Stimulated activated CD4-positive, alpha-beta T cell treated with anti-CD3 and anti-CD28 coated beads, Interleukin-12 subunit alpha, Interleukin-12 subunit beta, amount 100 ng/mL, for 24 hours (primary cell): ENCODE measurements at places on chromosomes 13 and 19.

- DNase-seq: no peak
Observed at GRCh38 chr13:90414691-90415596, 932.5 kb upstream of the MIR17HG start.

- no peak for DNase-seq
Observed at GRCh38 chr19:16274447-16274846, 50.2 kb upstream of the KLF2 start.

DNA sequence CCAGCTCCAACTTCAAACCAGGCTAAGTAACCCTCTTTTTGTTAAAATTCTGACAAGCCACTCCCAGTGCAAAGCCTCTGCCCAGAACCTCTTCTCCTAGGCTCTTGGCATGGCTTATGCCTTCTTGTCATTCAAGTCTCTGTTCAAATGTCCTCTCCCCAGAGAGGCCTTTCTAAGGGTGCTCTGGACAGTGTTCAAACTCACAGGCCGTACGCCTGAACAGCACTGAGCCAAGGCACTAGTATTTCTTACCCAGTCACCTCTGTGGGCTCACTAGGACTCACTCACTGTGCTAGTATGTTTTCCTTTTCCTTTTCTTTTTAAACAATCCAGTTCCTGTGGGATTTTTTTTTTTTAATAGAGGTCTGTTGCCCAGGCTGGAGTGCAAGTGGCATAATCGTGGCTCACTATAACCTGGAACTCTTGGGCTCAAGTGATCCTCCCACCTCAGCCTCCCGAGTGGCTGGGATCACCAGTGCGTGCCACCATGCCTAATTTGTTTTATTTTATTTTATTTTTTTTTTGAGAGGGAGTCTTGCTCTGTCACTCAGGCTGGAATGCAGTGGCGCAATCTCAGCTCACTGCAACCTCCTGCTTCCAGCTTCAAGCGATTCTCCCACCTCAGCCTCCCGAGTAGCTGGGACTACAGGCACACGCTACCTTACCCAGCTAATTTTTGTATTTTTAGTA lies 2.3 kb upstream of the ASF1B start:
- no peak for DNase-seq

- DNase-seq: no peak
Observed at GRCh38 chr19:51168564-51169282, 26.6 kb downstream of the SIGLEC7 start.

GRCh38 chr13:111093634-111094033 lies 21.5 kb upstream of the ARHGEF7 start:
- no peak for DNase-seq

DNA sequence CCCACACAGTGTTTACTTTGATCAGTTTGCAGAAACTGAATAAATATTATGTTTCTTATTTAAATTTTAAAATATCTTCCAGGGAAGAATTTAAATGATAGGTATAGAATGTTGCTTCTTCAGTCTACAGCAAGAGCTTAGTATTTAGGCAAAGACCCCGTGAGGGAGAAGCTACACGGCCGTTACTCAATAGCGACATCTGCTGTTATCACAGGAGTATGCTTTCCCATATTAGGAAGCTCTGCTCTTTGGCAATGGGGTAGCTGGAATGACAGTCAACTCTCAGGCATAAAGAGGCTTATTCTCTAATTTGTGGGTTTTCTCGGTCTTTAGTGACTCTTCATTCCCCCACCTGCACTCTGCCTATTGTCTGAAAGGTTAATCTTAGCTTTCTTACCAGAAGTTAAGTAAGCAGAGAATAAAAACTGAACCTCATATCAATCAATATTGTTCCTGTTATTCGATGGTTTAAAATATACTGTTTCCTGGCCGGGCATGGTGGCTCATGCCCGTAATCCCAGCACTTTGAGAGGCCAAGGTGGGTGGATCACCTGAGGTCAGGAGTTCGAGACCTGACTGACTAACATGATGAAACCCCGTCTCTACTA lies 13.2 kb upstream of the LHFPL6 start:
- DNase-seq: no peak

- no peak for DNase-seq
Observed at GRCh38 chr13:64075543-64076271, 2660.1 kb upstream of the PCDH20 start.

DNA sequence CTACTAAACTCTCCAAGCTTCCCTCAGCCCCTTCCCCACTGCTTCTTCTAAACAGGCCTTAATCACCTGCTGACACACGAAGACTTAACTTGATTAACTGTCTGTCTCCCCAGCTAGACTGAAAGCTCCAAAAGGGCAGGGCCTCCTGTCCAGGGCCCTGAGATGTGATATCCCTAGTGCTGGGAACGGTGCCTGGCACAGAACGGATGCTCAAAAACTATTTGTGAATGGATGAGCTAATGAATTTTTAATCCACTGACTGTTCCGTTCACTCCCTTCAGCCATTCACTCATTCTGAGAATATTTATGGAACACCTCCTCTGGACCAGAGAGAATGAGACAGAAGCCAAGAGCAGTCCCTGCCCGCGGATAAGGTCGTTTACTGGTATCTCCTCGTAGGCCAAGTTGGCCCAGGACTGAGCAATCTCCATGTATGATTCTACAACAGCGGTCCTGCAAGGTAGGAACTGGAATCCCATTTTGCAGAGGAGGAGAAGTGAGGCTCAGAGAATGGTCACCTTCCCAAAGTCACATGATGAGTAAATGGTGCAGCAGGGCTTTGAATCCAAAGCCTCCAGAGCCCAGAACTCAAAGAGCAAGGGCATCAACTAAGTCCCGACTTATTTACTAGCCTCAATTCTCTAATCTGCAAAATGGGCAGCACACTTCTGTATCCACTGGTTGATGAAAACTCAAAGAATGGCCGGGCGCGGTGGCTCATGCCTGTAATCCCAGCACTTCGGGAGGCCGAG lies 3.4 kb downstream of the DMWD start:
- no peak for DNase-seq

DNA sequence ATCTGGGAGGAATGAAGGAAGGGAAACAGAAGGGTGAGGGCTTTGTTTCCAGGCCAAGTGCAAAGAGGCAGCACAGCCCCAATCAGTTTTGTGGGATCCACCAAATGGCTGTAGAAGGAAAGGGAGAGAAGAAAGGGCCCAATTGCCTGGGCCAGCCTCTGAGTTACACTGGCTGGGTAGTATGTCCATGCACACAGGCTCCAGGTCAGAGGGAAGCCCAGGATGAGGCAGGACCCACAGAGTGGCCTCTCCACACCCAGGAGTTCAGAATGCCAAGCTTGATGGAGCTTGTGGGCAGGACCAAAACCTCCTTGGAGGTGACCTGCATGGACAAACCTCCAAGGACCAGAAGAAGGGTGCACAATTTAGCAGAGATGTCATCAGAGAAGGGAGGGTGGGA lies 178.2 kb upstream of the TSHZ3 start:
- no peak for DNase-seq

- DNase-seq: no peak
Observed at GRCh38 chr19:40006273-40006691, 9.4 kb downstream of the ZNF546 start.

GRCh38 chr13:40661875-40662665 lies 4.4 kb downstream of the FOXO1 start:
- no peak for DNase-seq

- no peak for DNase-seq
Observed at GRCh38 chr13:37148501-37148900, 43.0 kb upstream of the CSNK1A1L start.

GRCh38 chr13:107475753-107476453 lies 739.4 kb downstream of the LIG4 start:
- DNase-seq: no peak

- no peak for DNase-seq
Observed at GRCh38 chr13:113117911-113118260, 4.7 kb upstream of the F10 start.

- DNase-seq: no peak
Observed at GRCh38 chr19:12085074-12085818, 20.7 kb downstream of the ZNF844 start.

GRCh38 chr19:15282311-15282705 lies 50.0 kb downstream of the BRD4 start:
- no peak for DNase-seq
